LNCaP clone FGC (cell line): ENCODE measurements at places on chromosomes 1 and 21.

DNA sequence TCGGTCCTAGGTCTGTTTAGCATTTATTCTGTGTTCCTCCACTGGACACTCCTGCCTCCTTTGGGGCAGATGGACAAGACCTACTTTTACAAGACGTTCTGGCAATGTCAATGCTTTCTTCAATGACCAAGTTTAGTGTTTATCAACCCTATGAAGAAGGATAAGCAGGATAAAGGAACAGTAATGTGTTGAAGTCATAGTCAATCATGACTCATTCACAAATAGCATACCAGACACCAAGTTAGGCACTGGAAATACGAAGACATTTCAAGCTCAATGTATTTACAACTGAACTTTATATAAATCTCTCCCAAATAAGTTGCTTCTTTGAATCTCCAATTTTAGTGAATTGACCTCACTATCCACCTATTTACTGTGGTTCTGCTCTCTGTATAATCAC lies 4.8 kb upstream of the SLC35D1 start:
- no peak for DNase-seq

DNA sequence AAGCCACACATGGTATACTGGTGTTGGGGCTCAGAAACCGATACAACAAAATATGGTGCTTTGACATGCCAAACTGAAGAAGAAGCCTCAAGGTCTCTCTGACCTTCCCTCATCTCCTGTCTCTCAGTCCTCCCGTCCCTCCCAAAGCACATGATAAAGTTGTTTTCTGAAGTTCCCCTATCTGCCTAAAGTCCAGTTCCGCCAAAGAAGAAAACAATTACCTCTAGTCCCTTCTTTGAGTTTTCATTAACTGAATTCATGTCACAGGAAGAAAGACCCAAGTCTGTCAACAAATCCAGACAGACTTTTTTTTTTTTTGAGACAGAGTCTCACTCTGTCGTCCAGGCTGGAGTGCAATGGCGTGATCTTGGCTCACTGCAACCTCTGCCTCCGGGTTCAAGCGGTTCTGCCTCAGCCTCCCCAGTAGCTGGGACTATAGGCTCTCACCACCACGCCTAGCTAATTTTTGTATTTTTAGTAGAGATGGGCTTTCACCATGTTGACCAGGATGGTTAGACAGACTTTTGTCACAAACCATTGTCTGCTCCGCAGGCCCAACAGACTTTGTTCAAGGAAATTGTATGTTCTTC lies 32.2 kb upstream of the SLC2A1 start:
- no peak for DNase-seq

GRCh38 chr1:62327360-62328055 lies 8.3 kb upstream of the KANK4 start:
- DNase-seq, result no peak

GRCh38 chr1:60213253-60213652 lies 139.7 kb upstream of the C1orf87 start:
- DNase-seq, result no peak

GRCh38 chr1:7873801-7874795 lies 21.2 kb upstream of the UTS2 start:
- DNase-seq, result no peak

GRCh38 chr1:8155528-8156186 lies 129.5 kb upstream of the ERRFI1 start:
- no peak for DNase-seq

- DNase-seq, result no peak
Measured at GRCh38 chr1:160204526-160205241, 500 bp upstream of the PEA15 start.

- DNase-seq, result no peak
Measured at GRCh38 chr1:209647156-209647555, 5.1 kb downstream of the LAMB3 start.

DNA sequence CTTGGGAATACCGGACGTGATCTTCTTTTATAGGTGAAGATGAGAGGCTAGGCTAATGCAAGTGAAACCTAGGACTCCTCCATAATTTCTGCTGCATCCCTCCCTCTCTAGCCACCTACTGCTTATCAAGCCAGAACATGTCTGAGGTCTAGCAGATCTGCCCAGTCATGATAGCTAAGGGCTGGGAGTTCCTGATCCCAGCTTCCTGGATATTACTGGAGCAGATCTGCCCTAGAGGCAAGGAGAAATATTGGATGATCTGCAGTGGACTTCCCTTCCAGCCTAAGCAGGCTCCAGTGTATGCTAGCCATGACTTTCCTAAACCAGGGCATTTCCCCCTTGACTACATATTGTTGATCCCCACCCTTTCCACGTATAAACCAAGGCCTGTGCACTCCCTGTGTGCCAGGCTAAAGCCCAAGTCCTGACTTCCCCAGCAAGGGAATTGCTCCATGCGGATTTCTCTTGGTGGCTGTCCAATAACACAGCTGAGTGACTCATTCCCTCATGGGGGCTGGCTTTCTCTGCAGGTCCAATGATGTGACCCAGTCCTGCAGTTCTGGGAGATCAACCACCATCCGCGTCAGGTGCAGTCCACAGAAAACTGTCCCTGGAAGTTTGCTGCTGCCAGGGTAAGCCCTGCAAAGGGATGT lies 15.5 kb upstream of the SARS1 start:
- DNase-seq, result no peak

DNA sequence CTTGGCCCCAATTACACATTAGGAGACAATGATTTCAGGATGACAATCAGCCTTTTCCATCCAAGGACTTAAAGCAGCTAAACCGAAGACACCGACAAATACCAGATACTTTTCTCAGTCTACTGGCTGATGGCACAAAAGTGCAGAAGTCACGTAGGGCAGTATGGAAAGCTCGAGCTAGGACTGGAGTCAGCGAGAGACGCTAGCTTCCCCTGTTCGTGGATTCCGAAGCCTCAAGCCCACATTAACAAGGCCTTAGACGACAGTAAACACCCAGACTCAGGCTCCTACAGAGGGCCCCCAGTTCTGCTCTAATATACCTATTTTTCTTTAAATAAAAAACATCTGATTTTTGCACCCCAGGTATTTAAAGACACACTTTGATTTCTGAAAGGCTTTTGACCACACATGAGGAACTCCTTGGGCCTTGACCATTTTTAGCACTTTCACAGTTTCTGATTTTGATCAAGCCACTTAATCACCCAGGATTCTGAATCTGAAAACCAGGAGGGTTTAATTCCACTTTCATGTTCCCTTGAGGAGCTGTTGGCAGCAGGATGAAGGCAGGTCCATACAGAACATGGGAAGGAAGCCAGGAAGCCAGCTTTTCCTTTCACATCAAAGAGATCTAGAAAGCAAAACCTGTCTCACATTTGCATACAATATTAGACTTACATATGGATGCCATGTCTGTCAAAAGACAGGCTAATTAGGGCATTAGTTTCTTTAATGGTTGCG lies 204.1 kb downstream of the GABPA start:
- no peak for DNase-seq

DNA sequence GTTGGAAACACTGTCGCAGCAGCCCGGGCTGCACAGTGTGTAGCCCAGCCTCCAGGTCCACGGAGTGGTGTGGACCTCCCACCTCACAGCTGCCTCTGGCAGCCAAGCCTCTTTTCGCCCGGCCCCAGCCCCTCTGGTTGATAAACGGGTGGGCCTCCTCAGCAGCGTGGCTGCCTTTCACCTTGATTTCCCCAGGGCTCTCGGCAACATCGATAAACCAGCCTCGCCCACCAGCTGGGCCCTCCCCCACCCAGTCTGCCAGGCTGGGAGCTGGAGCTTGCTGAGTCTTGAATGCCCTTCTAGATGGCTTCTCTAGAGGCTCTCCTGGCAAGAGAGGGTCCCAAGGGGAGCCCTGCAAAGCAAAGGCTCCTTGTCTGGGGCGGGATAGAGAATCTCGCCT lies 31.0 kb upstream of the LHX4 start:
- no peak for DNase-seq

DNA sequence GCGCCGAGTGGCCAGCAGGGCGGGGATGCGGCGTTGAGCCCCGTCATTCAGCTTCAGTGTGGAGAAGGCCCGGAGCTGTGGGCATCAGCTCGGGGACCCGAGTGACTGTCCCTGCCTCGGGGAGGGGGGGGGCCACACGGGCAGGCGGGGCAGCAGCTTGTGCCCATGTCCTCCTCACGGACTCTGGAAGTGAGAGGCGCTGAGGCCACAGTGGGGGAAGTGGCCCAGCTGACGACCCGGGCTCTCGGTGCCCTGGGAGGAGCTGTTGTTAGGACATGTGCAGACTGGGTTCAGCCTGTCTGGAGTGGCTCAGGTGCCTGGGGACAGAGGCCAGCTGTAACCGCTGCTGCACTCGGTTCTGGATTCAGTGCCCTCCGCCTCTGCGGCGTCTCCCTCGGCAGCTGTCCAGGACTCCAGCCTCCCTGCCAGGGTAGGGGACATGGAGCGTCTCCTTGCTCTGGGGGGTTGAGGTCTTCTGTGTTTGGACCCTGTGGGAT lies 71.1 kb downstream of the SKI start:
- no peak for DNase-seq

DNA sequence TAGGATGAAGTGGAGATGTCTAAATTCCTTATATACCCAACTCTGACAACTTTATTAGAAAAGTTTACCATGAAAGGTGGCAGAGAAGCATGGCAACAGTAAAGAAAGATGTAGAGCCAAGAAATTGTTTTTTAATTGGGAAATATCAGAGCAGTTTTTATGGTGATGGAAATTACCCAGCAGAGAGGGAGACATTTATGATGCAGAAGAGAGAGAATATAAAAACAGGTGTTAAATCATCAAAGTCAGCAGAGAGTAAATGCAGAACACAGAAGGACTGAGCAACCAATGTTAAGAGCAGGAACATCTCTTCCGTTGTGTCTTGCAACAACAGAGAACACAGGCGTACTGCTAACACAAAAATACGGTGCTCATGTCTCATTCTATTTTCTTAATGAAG lies 28.2 kb downstream of the WARS2 start:
- no peak for DNase-seq

DNA sequence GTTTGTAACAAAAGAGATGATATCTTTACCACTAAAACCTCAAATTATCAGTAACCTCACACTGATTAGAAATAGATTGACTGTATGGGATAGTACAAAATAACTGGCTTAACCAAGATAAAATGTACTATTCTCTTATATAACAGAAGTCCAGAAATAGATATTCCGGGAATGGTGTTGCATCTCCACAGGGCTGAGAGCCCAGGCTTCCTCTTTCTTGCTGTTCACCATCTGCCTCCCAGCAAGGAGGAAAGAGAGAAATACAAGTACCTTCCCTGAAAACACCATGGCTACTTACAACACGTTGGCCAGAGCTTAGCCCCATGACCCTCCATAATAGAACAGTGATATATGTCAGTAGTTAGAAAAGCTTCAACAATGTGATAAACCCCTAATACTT lies 47.0 kb upstream of the KCNK1 start:
- DNase-seq, result no peak

GRCh38 chr21:36890086-36890485 lies 76.4 kb downstream of the HLCS start:
- DNase-seq, result no peak

GRCh38 chr1:206706298-206706791 lies 21.6 kb downstream of the MAPKAPK2 start:
- DNase-seq, result no peak

DNA sequence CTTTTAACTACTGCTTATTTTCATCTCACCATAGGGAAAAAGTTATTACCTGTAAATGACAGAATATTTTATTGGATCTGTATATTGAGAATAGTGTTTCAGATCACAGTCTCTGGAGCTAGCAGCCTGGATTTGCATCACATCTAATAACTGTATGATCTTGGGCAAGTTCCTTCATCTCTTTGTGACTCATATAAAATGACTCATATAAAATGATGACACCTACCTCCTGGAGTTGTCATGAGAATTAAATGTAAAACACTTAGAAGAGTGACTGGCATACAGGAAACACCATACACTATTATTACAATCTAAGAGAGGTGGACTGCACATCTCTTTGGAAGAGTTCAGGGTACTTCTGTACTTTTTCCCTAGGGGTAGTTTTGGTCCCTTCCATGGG lies 421.3 kb downstream of the NEGR1 start:
- DNase-seq, result no peak

DNA sequence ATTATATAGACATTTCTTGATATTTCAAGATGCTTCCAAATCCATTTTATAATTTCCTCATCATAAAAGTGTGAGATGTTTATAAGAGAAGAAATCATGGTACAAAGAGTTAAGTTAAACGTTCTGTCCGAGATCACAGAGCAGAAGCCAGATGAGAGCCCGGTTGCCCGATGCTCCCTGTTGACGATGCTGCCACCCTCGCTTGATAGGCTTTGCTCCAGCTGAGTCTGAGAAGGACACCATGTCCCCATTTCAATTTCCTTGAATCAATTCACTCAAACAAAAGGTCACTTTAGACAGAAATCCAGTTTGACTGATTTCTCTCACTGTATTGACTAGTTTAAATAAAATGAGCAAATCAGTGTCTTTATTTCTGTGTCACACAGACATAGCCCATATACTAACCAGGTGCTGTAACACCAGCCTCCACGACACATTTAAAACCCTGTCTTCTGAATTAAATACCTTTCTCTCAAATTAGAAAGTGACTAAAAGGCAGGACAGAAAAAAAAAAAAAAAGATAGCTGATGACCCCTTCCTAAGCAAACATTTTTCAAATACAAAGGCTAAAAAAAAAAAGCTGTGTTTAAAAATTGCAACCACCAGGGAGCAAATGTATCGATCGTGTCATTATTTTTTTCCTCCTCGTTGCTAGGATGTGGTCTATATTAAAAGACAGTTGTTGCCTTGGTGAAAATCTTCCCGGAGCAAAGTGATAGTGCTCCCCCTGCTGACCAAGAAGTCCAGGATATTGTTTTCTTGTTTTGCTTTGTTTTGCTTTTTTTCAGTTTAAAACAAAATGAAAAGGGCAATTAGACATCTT lies 35.2 kb downstream of the DNASE2B start:
- DNase-seq, result peak; percentile 72

- no peak for DNase-seq
Measured at GRCh38 chr1:218459878-218460711, 115.0 kb downstream of the TGFB2 start.

DNA sequence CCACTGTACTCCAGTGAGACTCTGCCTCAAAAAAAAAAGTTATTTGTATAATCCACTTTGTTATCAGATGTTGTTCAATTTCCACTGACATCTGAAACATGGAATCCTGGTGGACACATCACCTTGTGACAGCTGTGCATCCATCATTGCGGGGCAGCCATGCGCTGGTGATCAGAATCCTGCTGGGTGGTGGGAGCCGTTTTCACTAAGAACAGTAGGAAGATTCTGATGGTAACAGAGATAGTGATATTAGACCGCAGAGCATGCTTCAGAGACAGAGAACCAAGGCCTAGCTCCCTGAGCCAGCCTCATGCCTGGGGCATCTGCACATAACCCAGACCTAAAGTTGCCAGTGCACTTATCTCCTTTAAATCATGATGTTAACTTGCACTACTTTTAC lies 3.1 kb upstream of the SPRR3 start:
- no peak for DNase-seq

GRCh38 chr1:162316187-162316586 lies 60.5 kb downstream of the SPATA46 start:
- no peak for DNase-seq

DNA sequence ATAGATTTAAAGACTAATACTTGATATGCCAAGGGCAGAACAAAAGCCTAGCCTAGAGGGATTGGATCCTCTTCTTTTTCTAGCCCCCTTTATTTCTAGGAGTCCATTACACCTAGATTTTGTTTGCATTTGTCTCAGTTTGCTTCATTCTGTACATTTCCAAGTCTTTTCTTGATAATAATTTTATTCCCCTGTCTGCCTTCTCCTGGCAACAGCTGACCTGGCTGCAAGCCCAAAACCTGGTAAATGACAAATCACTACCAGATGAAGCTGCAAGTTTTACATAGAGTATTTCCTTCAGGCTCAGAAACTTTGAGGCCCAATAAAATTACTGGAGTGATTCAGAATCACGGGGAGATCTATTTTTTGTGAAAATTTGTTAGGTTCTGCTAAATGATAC lies 36.5 kb upstream of the LHX8 start:
- no peak for DNase-seq

- DNase-seq, result no peak
Measured at GRCh38 chr1:223217781-223218180, 74.7 kb upstream of the TLR5 start.
